Lung (tissue), 17 donors: ENCODE measurements at places on chromosomes 2 and 18. TPM values are rescaled to one million over a fixed set of nuclear protein-coding genes. Genes with fewer than 3 reads are reported as not detected.
A peak's percentile ranks its signal among the peaks of the same experiment; 100 is the strongest.

The ERFE gene
- total RNA-seq = 0.54 TPM

The CROCC2 gene
- 5.6 TPM for total RNA-seq

The HOXD13 gene
- total RNA-seq = not detected

The PROM2 gene
- total RNA-seq = 11.5 TPM

The ASTL gene
- total RNA-seq = not detected

The CHAC2 gene
- total RNA-seq = 1.6 TPM

The UBE2E3 gene
- total RNA-seq = 44.1 TPM

The OXER1 gene
- total RNA-seq = 2.1 TPM

GRCh38 chr2:156580501-156580900 is 144.3 kb downstream of the GPD2 start:
- no peak overlapping the region for H3K4me3 ChIP-seq
- DNase-seq = no peak
- H3K36me3 ChIP-seq = no peaks in the 10 kb centered on the region
- H3K27me3 ChIP-seq = no peaks in the 10 kb centered on the region
- H3K4me1 ChIP-seq = no peaks in the 10 kb centered on the region

GRCh38 chr2:146251328-146251727 is 1593.5 kb upstream of the ACVR2A start:
- no peaks in the 10 kb centered on the region for H3K4me1 ChIP-seq
- no peak for DNase-seq
- H3K36me3 ChIP-seq = no peaks in the 10 kb centered on the region
- H3K4me3 ChIP-seq = no peak overlapping the region
- no peaks in the 10 kb centered on the region for H3K27me3 ChIP-seq

DNA sequence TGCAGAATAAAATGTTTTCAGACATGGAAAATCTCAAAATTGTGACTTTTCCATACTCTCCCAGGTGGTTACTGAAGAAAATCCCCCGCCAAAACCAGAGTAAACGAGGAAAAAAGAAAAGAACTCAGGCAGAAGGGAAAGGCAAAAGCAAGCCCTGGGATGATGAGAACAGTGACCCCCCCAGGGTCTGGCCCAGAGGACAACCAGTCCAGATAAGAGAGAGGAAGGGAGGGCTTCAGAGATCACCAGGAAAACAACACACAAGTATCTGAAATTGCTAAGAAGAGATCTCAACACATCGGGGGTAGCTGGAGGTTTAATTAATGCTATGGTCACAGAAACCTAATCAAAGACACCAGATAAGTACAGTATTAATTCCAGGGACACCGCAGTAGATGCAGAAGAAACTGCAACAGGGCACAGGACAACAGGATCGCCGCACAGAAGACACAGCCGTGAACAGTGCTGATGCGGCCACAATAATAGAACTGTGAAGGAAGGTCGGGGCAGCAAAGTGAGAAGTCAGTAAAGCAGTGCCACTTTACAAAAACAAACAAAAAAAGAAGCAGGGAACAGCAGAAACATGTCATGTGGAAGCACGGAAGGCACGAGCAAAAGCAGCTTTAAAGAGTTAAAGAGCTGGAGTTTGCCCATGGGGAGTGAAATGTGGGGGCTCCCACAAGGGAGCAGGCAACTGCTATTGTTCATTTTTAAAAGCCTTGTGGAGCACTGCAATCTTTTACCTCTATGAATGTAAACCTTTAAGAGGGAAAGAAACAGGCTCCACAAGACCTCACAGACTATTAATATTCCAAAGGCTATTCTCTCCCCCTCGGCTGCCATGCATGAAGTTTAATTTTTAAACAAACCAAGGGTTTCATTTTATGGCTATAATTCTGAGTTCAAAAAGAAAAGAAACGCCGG is 28.4 kb downstream of the FAM168B start:
- no peak overlapping the region for H3K27ac ChIP-seq
- no peaks in the 10 kb centered on the region for H3K4me1 ChIP-seq
- no peaks in the 10 kb centered on the region for H3K36me3 ChIP-seq
- H3K4me3 ChIP-seq = no peak overlapping the region
- no peak for DNase-seq
- no peaks in the 10 kb centered on the region for H3K27me3 ChIP-seq

- no peaks in the 10 kb centered on the region for H3K36me3 ChIP-seq
- peak; percentile 63 for DNase-seq
- H3K4me1 ChIP-seq = peaks cover 21% of the 10 kb centered on the region
- H3K27me3 ChIP-seq = no peaks in the 10 kb centered on the region
These were observed 14.6 kb upstream of the LAPTM4A start for GRCh38 chr2:20065885-20066602.

GRCh38 chr18:8516371-8517250 is 92.6 kb upstream of the RAB12 start:
- H3K27me3 ChIP-seq = no peaks in the 10 kb centered on the region
- H3K27ac ChIP-seq = no peak overlapping the region

DNA sequence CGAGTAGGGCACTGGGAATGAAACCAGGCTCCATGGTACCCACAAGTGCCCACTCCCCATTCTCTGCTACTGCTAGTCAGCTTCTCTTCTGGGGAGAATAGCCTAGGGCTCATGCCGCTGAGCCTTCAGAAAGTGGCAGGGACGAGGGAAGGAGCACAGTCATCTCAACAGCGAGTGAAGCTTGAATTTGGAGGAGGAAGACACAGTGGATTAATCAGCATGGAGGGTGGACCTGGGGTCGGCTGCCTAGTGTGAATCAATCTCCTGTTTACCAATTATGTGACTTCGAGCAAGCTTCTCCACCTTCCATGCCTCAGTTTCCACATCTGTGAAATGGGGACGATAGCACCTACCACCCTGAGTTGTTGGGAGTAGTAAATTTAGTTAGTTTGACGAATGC is 157.0 kb downstream of the SEPTIN10 start:
- no peak overlapping the region for H3K4me3 ChIP-seq
- H3K36me3 ChIP-seq = peaks cover 3% of the 10 kb centered on the region
- no peaks in the 10 kb centered on the region for H3K27me3 ChIP-seq
- no peak overlapping the region for H3K27ac ChIP-seq
- no peaks in the 10 kb centered on the region for H3K4me1 ChIP-seq

DNA sequence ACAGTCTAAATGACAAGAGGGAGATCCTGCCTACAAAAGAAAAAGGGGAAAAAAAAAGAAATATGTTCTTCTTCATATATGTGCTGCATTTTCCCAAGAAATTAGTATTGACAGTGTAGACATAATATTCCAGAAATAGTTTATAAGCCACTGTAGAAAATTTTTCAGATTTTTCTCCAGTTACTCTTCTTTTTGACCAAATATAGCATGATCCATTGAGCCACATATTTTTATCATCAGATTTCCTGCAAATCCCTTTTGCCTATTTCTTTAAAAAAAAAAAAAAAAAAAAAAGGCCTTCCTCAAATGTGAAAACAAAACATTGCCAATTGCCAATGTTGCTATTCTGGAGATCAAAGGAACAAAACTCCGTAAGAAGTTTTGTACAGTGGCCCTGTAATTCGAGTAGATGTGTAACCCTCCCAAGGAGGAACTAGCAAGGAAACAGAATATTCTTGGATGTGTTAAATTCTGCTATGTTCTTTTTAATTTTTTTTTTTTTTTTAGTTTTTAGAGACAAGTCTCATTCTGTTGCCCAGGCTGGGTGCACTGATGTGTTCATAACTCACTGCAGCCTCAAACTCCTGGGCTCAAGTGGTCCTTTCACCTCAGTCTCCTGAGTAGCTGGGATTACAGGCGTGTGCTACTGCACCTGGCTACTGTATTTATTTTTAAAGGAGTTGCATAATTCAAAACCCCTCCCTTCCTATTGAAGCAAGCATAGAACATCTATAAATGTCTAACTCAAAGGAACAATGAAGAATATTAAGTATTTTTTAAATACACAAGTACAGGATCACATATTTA is 12.5 kb upstream of the CABYR start:
- H3K36me3 ChIP-seq = peaks cover 12% of the 10 kb centered on the region
- H3K27me3 ChIP-seq = no peaks in the 10 kb centered on the region
- no peak overlapping the region for H3K27ac ChIP-seq

DNA sequence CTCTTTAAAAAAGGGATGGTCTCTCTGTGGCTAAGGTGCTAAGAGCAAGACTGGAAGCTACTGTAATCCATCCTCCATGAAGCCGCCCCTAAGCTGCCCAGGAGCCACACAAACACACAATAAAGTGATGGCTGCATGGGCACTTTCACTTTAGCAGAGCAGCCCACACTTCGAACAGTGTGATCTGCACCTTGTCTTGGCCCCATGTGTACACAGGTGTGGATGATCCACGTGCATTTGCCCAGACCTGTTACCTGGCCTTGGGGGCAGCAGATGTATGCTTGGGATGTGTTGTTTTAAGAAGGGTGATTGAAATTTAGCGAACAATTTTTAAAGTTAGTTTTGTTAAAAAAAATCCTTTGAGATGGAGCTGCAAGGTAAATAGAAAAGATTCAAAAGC is 39.9 kb downstream of the TMEM178A start:
- no peaks in the 10 kb centered on the region for H3K27me3 ChIP-seq
- no peak for DNase-seq
- H3K27ac ChIP-seq = no peak overlapping the region
- H3K36me3 ChIP-seq = no peaks in the 10 kb centered on the region

DNA sequence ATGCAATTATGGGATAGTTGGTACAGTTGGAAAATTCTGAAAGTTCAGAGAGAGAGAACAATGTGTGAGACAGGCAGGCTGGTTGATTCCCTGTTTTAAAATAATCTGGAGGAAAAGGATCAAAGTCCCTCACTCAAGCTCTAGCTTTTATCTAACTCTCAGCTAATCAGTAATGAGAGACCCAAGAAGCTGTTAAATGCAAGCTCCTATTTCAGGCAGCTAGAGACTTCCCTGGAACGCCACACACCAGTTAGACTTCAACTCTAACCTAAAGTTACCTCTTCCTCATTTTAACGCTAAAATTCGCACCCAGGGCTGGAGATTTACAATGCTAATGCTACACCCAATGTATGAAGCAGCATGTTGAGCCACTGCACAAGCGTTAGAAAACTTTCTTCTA is 243.1 kb downstream of the EN1 start:
- H3K4me3 ChIP-seq = no peak overlapping the region
- H3K36me3 ChIP-seq = no peaks in the 10 kb centered on the region
- H3K27me3 ChIP-seq = no peaks in the 10 kb centered on the region
- DNase-seq = peak; percentile 7

GRCh38 chr2:40432921-40433483 is 18.9 kb downstream of the SLC8A1 start:
- peaks cover 26% of the 10 kb centered on the region for H3K4me1 ChIP-seq
- no peak for DNase-seq
- no peaks in the 10 kb centered on the region for H3K27me3 ChIP-seq
- H3K27ac ChIP-seq = no peak overlapping the region
- no peak overlapping the region for H3K4me3 ChIP-seq
- H3K36me3 ChIP-seq = no peaks in the 10 kb centered on the region

DNA sequence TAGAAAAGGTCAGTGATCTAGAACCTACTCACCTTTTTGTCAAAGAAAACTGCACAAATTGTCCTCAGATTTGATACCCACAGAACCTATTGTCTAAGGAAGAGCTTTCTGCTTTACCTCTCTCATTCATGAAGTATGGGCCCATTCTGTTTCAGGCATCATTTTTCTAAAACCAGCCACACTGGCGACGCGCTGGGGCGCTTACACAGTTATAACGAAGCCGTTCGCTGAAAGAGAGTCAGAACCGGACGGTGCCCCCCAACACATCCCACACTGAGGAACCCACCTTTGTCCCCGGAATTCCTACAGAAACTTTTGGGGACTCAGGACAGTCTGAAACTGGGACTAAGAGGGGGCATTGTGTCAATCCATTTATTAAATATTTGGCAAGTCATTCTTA is 206.3 kb upstream of the HAAO start:
- H3K4me1 ChIP-seq = no peaks in the 10 kb centered on the region
- no peak overlapping the region for H3K4me3 ChIP-seq
- no peaks in the 10 kb centered on the region for H3K36me3 ChIP-seq
- H3K27ac ChIP-seq = no peak overlapping the region
- DNase-seq = no peak

DNA sequence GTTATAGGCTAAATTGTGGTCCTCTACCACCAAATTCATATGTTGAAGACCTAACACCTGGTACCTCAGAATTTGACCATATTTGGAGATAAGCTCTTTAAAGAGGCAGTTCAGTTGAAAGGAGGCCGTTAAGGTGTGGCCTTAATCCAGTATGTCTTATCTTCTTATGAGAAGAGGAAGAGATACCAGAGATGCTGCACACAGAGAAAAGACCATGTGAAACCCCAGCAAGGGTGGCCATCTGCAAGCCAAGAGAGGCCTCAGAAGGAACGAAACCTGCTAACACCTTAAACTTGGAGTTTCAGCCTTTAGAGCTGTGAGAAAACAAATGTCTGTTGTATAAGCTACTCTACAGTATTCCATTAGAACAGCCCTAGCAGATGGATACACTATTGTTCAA is 528.1 kb upstream of the DCC start:
- no peak for DNase-seq
- no peak overlapping the region for H3K27ac ChIP-seq
- H3K36me3 ChIP-seq = no peaks in the 10 kb centered on the region
- H3K4me3 ChIP-seq = no peak overlapping the region
- H3K4me1 ChIP-seq = no peaks in the 10 kb centered on the region

GRCh38 chr2:17306706-17307105 is 211.5 kb downstream of the RAD51AP2 start:
- no peaks in the 10 kb centered on the region for H3K4me1 ChIP-seq
- H3K4me3 ChIP-seq = no peak overlapping the region
- H3K36me3 ChIP-seq = no peaks in the 10 kb centered on the region
- no peaks in the 10 kb centered on the region for H3K27me3 ChIP-seq
- no peak for DNase-seq

- H3K27me3 ChIP-seq = no peaks in the 10 kb centered on the region
- no peaks in the 10 kb centered on the region for H3K36me3 ChIP-seq
- no peak overlapping the region for H3K4me3 ChIP-seq
- no peak for DNase-seq
- H3K27ac ChIP-seq = no peak overlapping the region
These were observed 82.1 kb downstream of the TMEM182 start for GRCh38 chr2:102843764-102844443.

DNA sequence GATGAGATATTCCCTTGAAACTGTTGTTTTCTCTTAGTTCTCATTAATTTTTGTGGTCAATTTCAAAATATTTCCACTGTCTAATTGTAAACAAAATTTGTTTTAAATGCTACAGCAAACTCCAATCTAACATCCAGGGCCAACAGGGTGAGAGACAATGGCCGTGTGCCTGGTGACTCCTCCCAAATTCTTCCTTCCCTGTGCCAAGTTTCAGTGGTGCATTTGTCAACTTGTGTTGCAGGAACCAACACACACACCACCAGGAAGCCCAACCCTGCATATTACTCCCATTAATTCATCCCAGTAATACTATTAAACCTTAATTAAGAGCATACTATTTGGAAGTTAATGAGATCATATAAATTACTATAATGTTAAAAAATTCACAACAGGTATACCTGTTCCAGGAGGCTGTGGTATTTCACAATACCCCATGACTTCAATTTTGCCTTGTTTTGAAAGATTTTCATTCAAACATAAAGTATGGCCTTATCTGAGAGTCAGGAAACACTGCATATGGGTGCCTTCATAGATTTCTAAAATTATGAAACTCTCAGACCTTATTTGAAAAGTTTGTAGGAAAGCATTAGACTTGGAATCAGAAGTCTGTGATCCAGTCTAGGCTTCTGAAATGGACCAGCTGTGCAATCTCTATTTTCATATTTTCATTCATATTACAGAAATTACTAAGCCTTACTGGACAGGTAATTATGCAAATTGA is 1.1 kb downstream of the SERPINB2 start:
- no peaks in the 10 kb centered on the region for H3K36me3 ChIP-seq
- H3K27me3 ChIP-seq = no peaks in the 10 kb centered on the region
- no peak overlapping the region for H3K27ac ChIP-seq
- no peaks in the 10 kb centered on the region for H3K4me1 ChIP-seq
- no peak overlapping the region for H3K4me3 ChIP-seq

GRCh38 chr2:23543728-23544127 is 158.7 kb downstream of the KLHL29 start:
- H3K4me3 ChIP-seq = no peak overlapping the region
- H3K27me3 ChIP-seq = no peaks in the 10 kb centered on the region
- H3K36me3 ChIP-seq = no peaks in the 10 kb centered on the region
- DNase-seq = no peak
